EH (cell line): ENCODE measurements at places on chromosomes 16 and 17.

DNA sequence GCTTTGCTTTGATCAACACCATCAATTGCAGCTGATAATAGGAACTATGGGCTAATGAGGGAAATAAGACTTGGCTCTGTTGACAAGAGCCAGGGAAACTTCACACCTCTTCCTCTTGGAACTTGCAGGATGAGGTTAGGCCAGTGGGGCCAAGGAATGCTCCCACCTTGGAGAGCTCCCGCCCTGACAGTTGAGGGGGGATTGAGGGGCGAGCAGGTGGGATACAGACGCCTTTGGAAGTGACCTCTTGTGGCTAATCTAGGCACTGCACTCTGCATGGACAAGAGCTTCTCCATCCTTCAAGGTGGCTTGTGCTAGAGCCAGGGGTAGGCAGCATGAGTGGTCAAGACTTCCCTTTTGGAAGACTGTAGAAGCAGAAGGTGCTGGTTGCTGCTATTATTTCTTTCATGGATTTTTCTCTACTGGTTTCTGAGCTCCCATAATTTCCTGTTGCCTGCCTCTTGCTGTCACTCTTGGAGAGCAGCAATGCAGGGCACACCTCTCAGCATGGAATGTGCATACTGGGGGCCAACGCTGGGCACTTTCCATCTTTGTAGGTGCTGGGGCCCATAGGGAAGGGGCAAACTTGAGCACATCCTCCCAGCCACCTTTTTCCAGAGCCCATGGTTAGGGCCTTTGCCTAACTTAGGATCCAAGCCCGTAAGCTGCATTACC lies 2.3 kb upstream of the PHF12 start:
- peak; percentile 42 for DNase-seq

- peak; percentile 90 for DNase-seq
These were observed 294.6 kb upstream of the HSBP1 start for GRCh38 chr16:83513008-83513755.

- DNase-seq: no peak
These were observed 60.9 kb downstream of the CLEC19A start for GRCh38 chr16:19346335-19346922.

DNA sequence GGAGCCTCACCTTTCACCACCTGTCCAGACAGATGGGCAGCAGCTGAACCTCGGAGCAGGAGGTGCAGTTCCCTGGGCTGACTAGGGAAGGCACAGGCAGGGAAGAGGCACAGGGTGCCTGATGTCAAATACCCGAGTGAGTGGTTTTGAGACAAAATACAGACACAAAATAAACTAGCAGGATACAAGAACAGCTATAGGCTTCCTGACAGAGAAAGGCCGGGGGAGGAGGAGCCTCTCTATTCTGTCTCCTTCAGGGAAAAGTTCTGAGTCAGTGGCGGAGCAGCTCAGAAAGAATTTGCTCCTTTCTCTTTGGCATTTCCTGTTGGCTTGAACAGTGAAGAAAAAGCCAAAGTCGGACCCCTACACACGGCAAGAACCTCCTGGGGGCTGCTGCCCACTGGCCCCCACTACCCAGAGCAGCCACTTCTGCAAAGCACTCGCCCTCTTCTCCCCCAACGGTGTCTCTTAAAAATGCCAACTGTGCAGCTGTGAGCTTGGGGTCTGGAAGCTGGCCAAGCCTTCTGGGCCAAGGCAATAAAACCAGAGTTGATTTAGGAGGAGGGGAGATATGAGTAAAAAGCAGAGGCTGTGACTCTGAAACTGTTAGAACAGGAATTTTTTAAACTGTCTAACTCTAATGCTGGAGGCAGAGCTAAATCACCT lies 14.4 kb upstream of the FAAP100 start:
- peak; percentile 99 for DNase-seq

GRCh38 chr17:10792151-10792550 lies 11.7 kb downstream of the TMEM238L start:
- no peak for DNase-seq

GRCh38 chr16:28064706-28065249 lies 1.3 kb upstream of the GSG1L start:
- no peak for DNase-seq

DNA sequence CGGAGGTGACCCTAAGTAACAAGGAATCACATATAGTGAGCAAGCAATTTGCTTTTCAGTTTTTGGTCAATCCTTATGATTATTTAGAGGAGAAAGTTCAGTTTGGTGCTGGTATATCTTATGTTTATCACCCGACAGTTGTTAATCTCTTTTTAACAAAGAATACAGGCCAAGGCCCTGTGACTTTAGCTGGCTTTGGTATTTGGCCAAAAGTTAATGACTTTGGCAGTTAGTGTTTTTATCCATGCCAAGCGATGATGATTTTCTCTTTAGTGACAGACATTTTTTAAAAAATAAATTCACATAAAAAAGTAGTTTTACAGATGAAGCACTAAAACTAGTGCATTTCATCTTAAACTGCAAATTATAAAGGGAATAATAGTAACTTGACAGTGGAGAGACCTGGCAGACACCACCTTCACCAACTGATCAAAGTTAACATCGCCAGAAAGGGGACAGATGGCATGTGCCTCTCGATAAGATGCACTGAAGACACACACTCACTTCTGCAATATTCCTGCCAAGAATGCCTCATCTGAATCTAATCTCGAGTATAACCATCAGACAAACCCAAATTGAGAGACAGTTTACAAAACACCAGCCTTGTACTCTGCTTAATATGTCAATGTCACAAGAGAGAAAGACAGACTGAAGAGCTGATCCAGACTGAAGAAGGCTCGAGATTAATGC lies 6.9 kb downstream of the DEXI start:
- no peak for DNase-seq

DNA sequence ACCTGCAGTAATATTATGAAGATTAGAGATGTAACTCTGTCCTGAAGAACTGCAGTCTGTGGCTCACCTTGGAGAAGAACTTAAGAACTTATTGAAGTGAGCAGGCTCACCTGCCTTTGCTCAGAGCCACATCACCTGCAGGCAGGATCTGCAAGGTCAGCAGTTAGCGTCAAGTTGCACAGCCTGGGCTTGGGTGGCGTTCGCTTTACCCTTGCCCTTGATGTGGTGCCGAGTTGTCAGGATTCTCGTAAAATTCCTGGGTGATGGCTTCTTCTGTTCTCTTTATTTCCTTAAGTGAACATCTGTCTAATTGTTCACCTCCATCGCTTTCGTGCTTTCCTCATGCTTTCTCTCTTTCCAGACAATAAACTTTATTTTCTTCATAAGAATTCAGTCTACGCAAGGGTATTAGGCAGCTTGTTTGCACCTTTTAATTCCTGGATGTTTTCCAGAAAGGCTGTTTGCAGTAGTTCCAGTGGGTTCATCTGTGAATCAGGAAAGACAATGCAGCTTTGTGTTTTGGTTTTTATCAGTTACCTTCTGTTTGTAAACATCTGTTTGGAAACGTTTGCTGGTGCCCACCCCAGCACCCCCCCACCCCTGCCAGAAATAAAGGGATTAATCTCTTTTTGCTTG lies 254.3 kb downstream of the WWOX start:
- no peak for DNase-seq

GRCh38 chr16:4511441-4512082 lies 27.0 kb downstream of the CDIP1 start:
- DNase-seq: peak; percentile 52

DNA sequence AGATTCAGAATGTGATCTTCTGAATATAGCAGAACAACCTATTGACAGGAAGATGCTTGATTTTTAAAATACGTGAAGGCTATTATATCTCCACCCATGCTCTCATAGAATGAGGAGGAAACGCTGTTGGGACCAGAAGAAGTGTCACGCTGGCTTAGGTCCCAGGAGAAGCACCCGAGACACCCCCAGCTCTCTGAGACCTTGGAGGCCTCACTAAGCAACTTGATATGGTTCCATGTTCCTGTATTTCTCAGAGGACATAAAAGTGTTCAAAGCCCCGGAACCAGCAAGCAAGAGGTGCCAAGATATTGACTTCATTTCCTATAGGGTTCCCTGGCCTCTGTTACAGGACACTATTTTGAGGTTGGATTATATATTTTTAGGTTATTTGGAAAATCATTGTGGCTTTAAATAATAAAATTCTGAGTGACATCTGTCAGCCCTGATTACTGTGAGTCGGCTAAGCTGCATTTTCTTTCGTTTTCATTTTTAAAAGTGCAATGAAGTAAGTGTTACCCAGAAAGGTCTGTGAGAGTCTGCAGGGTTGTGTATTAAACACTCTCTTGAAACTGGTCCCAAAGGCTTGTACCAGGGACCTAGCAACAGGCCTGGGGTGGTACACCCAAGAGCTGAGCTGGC lies 400.0 kb downstream of the SOX9 start:
- DNase-seq: no peak

GRCh38 chr16:68493412-68494070 lies 45.2 kb upstream of the SMPD3 start:
- DNase-seq: no peak

- DNase-seq: no peak
These were observed 44.7 kb upstream of the ACSF3 start for GRCh38 chr16:89048871-89049422.

- DNase-seq: no peak
These were observed 30.7 kb downstream of the DNAH17 start for GRCh38 chr17:78546476-78546875.

- DNase-seq: peak; percentile 47
These were observed 821 bp downstream of the SOCS7 start for GRCh38 chr17:38352245-38353085.

GRCh38 chr17:71438631-71439146 lies 682.1 kb upstream of the SOX9 start:
- DNase-seq: peak; percentile 98

DNA sequence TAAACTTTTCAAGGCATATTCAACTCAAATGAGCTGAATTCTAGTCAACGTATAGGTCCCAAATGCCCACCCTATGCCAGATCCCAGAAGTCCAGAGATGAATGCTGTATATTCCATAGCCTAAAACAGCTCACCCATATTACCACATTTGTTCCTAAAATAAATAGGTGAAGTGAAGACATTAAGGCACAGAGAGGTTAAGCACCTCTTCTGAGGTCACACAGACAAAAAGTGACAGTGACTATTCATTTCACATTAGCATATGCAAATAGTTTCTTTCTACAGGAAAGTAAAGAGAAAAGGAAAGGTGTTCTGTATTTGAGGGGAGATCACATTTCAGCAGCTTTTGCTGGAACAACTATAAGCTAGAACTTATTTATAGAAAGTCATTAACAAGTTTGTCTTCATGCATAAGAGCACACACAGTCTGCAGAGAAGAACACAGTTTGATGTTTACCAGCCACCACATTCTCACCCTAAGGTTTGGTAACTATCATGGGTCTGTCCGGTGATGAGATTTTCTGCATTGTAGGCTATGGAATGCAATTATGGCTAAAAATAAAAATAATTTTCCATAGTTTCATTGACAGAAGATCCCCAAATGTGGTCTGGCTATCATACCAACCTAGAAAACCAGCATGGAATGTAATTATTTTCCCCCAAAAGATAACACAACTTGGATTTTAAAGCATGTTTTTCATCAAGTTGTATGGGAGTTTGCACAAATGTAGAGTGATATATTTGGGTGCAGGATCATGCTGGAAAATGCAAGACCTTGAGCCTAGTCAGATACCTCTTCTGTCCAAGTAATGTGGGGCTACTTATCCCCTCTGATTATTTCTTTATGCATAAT lies 402.1 kb downstream of the UTP18 start:
- DNase-seq: no peak

DNA sequence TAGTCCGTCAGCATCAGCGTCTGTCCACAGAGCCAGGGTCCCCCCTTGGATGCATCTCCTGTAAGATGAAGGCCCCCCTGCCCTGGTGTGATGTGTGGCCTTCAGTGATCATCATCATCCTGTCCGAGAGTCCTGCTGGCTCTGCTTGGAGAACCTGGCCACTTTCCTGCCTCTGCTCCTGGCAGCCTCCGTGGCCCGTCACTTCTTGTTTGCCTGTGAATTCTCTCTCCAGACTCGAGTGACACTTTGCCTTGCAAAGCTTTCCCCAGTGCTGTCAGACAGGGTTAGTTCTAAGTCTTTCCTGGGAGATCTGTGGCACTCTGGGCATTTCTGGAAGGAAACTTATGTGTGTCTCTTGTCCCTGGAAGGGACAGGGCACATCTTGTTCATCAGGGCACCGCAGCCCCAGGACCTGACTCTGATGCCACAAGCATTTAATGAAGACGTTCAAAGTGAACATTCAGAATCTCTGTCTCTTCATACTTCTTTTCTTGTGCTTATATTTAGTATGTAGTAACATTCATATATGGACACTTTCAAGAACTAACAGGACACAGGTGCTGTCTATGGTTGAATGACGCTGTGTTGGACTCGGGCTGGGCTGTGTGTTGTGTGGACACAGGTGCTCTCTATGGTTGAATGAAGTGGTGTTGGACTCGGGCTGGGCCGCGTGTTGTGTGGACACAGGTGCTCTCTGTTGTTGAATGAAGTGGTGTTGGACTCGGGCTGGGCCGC lies 68.5 kb downstream of the RPTOR start:
- DNase-seq: no peak

GRCh38 chr16:57609541-57610401 lies 18.7 kb upstream of the ADGRG1 start:
- DNase-seq: peak; percentile 6

DNA sequence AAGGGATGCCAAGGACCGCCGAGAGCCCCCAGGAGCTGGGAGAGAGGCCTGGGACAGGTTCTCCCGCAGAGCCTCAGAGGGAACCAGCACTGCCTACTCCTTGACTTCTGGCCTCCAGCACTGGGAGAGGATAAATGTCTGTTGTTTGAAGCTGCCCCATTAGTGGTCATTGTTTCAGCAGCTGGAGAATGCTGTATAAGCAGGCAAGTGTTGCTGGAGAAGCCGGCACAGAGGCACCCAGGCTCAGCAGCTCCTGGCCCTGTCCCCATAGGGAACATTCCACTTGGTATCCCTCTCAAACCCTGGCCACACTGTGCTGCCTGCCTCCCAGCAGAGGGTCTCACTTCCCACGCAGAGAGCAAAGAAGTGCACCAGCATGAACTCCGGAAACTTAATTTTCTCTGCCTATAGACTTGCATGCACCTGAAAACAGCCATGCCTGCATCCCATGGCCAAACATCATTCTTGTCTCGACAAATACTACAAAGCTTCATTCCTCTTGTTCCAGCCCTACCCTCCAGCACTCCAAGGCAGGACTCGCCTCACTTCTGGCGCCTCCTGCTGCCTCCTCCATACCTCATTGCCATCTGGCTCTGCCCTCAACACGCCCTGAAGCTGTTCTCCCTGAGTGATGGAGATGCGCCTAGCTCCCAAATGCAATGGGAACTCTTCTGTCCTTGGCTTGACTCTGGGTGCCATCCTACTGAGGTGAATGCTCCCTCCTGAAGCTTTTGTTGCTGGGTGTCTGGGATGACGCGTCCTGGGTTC lies 88.1 kb downstream of the DNAH17 start:
- no peak for DNase-seq

DNA sequence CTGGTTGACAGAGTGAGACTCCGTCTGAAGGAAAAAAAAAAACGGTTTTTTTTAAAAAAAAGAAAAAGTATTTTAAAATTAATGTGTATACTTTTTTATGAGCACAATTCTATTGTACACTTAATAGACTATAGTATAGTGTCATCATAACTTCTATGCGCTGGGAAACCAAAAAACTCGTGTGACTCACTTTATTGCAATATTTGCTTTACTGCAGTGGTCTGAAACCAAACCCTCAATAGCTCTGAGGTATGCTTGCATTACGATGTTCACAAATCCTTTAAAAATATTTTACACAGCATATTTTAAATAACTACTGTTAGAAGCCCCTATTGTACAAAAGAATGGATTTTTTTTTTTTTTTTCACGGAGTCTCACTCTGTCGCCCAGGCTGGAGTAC lies 12.4 kb upstream of the MAP2K6 start:
- peak; percentile 13 for DNase-seq

- peak; percentile 31 for DNase-seq
These were observed 11.8 kb downstream of the METTL9 start for GRCh38 chr16:21611198-21611555.

- DNase-seq: peak; percentile 45
These were observed 22.5 kb downstream of the METRNL start for GRCh38 chr17:83101805-83102480.
